ENCODE measurements at places on chromosomes 5 and 9. TPM values are rescaled to one million over a fixed set of nuclear protein-coding genes. Genes with fewer than 3 reads are reported as not detected.

- no peak for ATAC-seq
Measured at GRCh38 chr5:106510321-106510720, 1160.4 kb downstream of the EFNA5 start.

DNA sequence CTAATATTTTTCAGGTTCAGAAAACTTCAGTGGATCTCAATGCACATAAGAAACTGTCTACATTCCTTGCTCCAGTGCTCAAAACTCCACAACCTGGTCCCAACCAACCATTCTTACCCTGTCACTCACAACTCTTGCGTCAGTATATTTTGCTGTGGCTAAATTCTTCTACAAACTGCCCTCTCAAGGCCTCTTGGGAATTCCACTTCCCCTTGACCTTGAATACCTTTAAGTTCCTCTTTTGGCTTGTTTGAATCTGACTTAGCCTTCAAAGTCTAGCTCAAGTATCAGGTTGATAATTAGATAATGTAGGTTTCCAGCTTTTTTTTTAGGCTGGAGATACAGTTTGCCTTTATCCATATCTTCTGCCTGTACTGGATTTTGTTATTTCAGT is 128.3 kb downstream of the SLF1 start:
- no peak for ATAC-seq

GRCh38 chr5:93886098-93886806 is 144.9 kb upstream of the POU5F2 start:
- ATAC-seq = no peak

GRCh38 chr9:125119643-125120286 is 23.6 kb downstream of the SCAI start:
- ATAC-seq = no peak

- no peak for ATAC-seq
Measured at GRCh38 chr9:76200745-76201144, 193.5 kb downstream of the RFK start.

GRCh38 chr5:34487159-34487879 is 168.8 kb upstream of the RAI14 start:
- peak; percentile 68 for ATAC-seq

- peak; percentile 80 for ATAC-seq
Measured at GRCh38 chr5:57199866-57200265, 26.0 kb downstream of the GPBP1 start.

DNA sequence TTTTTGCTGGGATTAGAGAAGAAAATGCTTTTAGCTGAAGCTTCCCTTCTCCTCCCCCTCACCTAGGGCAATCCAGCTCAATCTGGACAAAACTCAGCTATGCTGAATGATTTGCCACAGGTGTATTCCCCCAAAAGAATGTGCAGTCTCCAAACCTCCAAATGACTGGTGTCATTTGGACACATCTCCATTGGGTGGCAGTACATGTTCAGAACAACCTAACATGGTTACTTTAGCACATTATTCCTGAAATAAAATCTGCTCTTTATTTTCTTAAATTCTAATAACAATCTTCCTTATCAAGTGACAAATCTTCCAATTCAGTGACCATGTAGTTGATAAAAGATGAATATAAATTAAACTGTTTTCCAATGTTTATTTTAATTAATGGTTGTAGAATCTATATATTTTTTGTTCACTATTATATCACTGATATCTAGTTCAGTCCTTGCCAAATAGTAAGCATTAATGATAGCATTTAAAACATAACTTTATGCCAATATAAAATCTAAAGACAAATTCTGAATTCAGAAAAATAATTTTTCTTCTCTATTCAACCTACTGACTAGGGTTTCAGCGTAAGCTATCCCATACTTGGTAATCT is 61.3 kb upstream of the MOCS2 start:
- peak; percentile 38 for ATAC-seq

- no peak for ATAC-seq
Measured at GRCh38 chr5:40988746-40989510, 79.6 kb downstream of the C7 start.

DNA sequence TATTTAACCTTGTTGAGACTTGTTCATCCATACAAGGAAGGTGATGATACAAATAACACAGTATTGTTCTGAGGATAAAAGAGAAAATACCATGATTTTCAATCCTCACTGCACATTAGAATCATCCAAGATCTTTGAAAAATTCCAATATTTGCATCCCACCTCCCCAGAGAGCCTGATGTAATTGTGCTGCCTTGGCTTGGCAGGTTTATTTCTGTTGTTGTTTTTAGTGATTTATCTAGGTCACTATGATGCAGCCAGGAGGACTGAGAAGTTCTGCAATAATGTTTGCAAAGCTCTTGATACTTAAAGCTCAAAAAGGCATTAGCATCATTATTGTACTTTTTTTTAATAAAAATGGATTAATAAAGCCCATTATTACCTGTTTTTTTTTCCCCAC is 67.0 kb upstream of the NMUR2 start:
- ATAC-seq = no peak

- ATAC-seq = no peak
Measured at GRCh38 chr5:146744068-146744745, 134.3 kb downstream of the PPP2R2B start.

GRCh38 chr9:2055203-2055658 is 40.1 kb downstream of the SMARCA2 start:
- no peak for ATAC-seq

GRCh38 chr9:31848505-31849285 is 535.7 kb upstream of the ACO1 start:
- no peak for ATAC-seq

- peak; percentile 77 for ATAC-seq
Measured at GRCh38 chr5:13658761-13659160, 285.7 kb downstream of the DNAH5 start.

GRCh38 chr5:154989626-154990025 is 23.9 kb upstream of the KIF4B start:
- no peak for ATAC-seq

DNA sequence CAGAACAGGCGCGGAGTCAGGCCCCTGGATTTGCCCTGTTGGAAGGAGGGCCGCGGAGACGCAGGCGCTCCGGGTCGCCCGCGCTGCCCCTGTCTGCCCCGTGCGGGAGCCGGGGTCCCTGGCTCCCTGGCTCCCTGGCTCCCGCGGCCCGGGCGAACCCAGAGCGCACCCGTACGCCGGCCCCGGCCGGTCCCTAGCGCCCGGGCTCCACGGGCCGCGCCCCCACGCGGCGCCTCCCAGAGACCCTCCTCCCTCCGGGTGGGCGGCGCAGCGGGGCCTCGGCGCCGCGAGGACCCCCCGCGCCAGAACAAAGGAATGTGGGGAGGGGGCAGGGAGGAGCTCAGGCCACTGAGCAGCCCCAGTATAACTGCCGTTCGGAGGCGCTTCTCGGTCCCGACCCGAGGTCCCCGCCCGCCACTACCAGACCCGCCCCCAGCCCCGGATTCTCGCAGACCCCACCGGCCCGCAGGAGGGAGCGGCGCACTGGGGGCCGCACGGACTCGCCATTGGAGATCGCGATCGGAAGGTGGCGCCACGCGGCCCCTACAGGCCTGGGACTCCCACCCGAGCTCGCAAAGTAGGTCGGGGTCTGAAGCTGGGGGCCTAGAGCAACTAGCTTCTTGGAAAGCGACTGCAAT is 2.4 kb downstream of the NFIL3 start:
- no peak for ATAC-seq

- no peak for ATAC-seq
Measured at GRCh38 chr5:51203598-51203997, 179.7 kb upstream of the ISL1 start.

CYSRT1 gene
- 156 TPM for total RNA-seq

ARL14EPL gene
- not detected for total RNA-seq

MCTP1 gene
- 4.6 TPM for total RNA-seq

CEL gene
- 2.4 TPM for total RNA-seq

HTR4 gene
- 0.08 TPM for total RNA-seq

RMI1 gene
- total RNA-seq = 6.7 TPM

TGFBR1 gene
- 31.5 TPM for total RNA-seq

PLAC8L1 gene
- 0.52 TPM for total RNA-seq

TLX3 gene
- not detected for total RNA-seq
